ENCODE measurements at places on chromosomes 1 and 21.

DNA sequence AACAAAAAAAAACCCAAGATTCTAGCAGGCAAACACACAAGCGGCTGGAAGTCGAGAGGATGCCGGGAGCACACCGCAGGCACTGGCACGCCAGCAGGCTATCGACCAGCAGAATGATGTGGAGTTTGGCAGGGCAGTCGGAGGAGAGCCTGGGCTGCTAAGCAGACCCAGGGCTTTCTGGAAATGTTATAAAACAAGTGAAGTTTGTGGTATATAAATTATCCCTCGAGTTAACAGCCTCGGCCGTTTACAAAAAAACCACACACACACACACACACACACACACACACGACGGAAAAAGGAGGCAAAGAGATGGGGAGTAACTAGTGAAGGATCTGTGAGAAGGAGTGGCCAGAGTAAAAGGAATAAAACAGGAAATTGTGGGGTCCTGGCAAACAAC lies 87.2 kb upstream of the IVNS1ABP start:
- DNase-seq: no peak

- DNase-seq: no peak
These were observed 38.2 kb downstream of the TNFSF4 start for GRCh38 chr1:173168941-173169340.

- peak; percentile 43 for DNase-seq
These were observed 90.0 kb downstream of the VWA5B1 start for GRCh38 chr1:20380616-20381035.

- DNase-seq: no peak
These were observed 4.9 kb downstream of the RPL11 start for GRCh38 chr1:23696335-23696989.

All from C1 segment of cervical spinal cord (tissue), 14 donors.